ENCODE measurements at places on chromosomes 12 and 14.

- no peak for DNase-seq
Observed at GRCh38 chr14:47346849-47347248, 328.6 kb downstream of the MDGA2 start.

DNA sequence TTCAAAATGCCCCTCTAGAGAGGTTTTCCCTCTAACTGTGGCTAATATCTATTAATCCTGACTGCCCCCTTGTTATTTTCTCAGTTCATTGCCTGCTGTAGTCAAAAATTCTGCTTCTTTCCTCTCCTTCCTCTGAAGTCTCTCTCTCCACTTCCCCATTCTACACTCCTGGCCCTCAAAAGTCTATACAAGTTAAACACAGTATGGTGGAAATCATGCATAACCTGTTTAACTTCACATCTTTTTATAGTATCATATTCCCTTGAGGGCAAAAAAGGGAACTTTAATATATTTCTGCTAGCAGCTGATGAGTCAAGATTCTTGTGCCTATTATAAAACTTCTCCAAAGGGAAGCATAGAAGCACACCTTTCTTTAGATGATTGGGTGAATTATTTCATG is 16.7 kb downstream of the GRIP1 start:
- no peak for DNase-seq

GRCh38 chr12:118850244-118850825 is 131.0 kb upstream of the SRRM4 start:
- no peak for DNase-seq

DNA sequence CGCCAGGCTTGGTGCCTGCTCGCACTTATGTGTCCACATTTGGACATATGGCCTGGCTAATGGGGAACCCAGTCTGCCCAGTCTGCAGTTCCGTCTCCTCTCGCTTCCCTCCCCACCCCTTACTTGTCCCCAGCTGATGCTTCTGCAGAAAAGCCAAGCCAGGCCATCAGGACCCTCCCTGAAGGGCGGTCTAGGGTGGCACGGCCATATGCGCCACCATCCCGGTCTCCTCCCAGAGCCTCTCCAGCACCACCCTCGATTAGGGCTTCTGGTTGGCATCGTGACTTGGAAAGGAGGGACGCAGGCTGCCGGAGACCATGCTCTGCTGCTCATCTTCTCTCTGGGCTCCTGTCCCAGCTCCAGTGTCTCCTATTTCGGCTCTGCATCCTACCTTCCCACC is 54.6 kb downstream of the CALM1 start:
- no peak for DNase-seq

- DNase-seq = no peak
Observed at GRCh38 chr14:81430235-81430634, 30.1 kb upstream of the STON2 start.

DNA sequence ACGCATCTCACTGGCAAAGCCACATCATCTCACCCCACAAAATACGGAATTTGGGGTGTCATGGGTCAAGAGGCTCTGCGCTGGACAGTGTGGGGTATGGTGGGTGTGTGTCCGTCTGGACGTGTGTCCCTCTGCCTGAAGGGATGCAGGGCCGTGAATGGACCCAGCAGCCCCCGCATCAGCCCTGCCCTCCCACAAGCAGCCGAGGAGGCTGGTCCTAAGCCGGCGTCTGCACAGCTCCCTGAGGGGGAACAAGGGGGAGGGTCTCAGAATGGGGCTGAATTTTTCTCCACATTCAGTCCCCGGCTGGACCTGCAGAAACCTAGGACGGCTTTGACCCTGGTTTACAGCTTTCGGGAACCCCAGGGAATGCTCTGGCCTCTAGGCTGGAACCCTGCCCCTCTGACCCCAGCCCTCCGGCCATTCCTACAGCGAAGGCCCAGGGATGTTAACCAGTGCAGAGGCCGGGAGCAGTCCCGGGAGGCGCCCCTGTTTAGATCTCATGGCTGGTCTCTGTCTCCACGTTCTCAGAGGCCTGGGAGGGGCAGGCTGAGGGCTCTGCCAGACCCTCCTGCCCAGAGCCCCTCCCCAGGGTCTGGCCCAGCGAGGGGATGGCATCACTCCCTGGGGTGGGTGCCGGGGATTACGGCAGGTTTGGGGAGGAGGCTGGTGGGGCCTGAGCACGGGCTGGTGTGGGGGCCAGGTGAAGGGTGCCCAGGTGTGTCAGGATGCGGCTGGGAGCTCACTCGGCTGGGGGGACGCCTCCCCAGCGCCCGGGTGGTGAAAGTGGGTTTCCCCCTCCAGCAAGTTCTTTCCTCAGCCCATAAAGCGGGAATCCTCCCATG is 156.5 kb upstream of the C14orf180 start:
- no peak for DNase-seq

GRCh38 chr14:89179891-89180404 is 237.1 kb downstream of the FOXN3 start:
- no peak for DNase-seq

DNA sequence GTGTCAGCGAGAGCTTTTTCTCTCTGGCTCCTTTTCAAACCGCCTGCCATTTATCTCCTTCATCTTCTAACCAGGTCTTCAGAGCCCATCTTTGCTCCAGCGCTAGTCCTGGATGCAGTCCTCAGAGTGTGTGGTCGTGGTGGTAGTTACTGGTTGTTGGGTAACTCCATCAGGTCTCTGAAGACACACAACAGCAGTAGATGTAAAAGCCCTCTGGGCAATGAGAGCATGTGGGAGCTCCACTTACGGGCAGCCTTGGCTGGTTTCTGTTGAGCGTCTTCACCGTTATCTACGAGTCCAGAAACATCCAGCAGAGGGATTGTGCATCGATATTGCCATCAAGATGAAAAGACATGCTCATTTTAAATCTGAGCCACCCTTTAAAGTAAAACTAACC is 61.2 kb downstream of the FBXL14 start:
- DNase-seq = no peak

DNA sequence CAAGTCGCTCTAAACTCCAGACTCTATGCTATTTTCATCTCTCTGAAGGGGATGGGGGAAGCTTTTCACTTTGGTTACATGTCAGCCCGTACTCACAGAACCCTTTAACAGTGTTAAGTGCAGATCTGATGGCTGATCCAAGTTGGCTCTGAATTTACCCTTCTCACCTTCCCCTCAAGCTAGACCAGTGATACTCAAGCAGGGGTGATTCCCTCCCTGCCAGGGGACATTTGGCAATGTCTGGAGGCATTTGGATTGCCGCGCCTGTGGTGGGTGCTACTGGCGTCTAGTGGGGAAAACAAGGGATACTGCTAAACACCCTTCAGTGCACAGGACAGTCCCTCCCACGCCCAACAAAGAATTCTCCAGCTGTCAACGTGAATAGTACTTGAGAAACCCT is 6.0 kb upstream of the TEX52 start:
- no peak for DNase-seq

DNA sequence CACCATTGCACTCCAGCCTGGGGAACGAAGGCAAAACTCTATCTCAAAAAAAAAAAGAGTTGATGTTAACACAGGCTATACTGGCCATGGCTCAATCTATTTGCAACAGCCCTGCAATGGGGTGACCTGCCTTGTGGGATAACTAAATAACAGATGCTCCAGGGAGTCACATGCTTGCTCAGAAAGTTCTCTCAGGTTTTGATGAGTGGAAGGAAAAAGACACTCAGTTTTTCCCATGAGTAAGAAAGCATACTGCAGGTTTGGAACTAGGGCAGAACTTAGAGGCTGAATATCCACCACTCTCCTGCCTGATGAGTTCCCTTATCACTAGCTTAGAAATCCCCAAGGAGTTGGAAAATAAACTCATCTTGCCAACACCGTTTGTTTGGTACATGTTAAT is 16.9 kb downstream of the WSB2 start:
- no peak for DNase-seq

- DNase-seq = no peak
Observed at GRCh38 chr12:3747976-3748619, 4.8 kb downstream of the CRACR2A start.

DNA sequence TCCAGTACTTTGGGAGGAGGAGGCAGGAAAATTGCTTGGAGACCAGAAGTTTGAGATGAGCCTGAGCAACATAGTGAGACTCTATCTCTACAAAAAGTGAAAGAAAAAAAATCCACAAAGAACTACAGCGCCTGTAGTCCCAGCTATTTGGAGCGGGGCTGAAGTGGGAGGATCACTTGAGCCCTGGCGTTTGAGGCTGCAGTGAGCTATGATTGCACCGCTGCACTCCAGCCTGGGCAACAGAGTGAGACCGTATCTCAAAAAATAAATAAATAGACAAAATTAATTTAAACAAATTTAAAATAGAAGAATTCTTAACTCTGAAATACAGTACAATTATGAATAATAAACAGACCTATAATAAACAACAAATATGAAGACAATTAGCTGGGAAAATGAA is 40.9 kb downstream of the ATL1 start:
- no peak for DNase-seq

DNA sequence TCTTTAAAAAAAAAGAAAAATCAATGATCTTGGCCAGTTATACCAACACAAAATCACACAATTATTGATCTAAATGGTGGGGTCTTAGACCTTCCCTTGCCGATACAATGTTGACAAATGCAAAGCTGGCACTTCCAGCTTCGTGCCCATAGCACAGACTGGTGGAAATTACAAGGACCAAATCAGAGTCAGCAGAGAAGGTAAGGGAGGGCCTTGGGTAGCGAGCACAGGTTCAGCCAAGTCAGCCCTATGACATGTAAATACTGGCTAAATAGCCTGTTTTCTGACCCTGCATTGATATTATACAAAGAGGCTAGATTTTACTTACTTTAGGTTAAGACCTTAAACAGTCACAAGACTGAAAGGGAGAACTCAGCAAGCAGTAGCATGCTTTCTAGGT is 30.3 kb upstream of the WDR89 start:
- DNase-seq = no peak

DNA sequence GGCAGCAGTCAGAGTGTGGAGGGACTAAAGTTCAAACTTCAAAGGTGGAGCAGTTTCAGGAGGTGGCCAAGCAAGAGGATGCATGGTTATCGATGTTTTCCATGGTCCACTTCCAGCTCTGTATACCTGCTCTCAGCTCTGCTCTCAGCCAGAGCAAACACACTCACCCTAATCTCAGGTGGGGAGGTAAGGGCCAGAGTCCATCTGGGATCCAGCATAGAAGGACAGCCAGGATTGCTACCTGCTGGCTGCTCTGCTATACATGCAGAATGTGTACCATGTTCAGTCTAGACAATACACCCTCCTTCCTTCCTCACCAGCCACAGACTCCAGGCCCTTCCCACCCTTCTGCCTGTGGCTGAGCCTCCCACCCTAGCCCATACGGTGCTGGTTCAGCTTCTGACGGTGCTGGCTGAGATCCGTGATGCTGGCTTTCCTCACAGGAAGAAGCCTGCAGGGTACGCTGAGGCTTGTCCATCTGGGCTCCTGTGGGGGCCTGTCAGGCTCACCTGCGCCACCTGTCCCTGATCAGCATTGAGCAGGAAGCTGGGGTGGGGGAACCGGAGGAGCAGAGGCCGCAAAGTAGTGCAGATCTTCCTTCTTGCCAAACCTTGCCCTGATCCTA is 2.4 kb downstream of the CBLN3 start:
- DNase-seq = no peak

DNA sequence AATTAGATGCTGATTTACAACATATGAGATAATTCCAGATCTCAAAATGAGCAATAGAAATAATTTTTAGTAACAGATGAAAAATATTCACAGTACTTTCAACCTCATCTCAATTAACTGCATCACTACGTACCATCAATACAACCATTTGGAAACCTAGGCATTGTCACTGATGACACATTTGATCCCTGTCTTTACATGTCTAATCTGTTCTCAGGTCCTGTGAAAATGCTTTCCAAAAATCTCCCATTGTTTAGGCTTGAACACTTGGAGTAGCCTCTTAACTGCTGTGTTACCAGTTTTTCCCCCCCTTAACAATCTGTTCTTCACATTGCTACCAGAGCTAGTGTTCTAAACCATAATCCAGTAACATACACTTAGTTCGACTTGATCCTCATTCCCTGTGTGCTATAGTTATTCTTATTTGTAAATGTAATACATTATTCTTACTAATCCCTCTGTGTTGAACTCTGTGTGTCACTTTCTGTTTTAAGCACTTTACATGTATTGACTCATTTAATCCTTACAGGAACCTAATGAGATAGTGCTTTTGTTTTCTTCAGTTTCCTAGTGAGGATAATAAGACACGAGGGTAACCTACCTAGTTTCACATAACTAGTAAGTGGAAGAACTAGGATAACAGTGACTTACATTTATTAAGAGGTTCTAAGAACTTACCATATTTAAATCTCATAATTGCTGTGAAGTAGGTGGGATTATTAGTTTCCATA is 41.7 kb downstream of the LARP4 start:
- no peak for DNase-seq

DNA sequence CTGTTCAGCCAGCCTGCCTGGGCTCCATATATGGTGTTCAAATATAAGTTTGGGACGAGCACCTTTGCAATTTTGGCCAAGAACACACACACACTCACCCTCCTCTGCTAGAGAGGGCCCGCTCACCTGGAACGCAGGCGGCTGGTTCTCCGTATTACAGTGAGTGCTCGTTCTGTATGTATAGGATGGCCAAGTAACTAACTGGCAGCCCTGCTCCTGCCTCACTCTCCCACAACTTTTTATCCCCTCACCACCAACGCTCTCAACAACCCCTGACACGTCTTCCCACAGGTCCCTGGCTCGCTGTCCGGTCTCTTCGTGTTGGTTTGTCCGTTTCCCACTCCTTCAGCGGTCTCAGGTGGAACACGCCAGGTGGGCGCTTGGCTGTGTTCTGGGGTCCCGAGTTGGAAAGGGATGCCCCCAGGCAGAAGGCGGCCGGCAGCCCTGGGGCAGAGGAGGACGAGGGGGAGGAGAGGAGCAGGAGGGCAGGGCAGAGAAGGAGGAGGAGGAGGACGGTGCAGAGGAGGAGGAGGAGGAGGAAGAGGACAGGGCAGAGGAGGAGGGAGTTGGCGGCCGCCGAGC is 398 bp upstream of the MSRB3 start:
- no peak for DNase-seq

DNA sequence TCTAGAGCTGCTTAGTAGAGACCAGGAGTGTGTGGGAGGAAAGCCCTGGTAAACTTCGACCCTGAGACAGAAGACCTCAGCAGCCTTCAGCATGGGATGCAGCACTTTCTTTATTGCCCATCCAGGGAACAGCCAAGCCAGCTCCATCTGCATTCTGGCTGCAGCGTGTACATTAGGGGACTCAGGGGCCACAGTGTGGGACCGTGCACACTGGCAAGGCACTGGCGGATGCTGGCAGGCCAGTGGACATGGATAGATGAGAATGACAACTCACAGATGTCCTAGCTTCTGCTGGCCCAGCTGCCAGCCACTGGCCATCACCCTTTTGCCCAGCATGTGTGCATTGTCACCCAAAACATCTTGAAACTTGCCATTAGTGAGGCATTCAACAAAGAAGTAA is 12.5 kb downstream of the PLD4 start:
- no peak for DNase-seq

DNA sequence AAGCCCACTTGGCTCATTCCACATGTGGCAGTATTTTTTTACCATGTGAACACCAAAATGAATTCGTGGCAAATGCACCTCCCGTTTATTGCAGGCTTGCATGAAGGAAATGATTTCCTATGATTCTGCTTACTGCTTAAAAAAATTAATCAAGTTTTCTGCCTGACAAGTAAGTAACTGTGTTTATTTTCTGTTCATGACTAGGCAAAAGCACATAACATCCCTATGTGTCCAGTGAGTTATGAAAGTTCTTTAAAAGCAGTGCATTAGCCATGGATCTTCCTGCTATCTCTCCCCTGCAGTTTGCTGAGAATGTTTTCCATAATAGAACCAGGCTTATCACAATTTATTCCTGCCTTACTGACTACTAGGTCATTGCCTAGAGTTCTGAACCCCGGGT is 20.4 kb downstream of the GPR65 start:
- DNase-seq = no peak

GRCh38 chr12:132406493-132407450 is 77.4 kb upstream of the GALNT9 start:
- no peak for DNase-seq

- DNase-seq = no peak
Observed at GRCh38 chr14:24713404-24713803, 79.4 kb upstream of the GZMB start.

All from KG1 (cell line).